ENCODE measurements at places on chromosomes 4 and X.

- DNase-seq = no peak
Observed at GRCh38 chr4:139682741-139683151, 17.1 kb downstream of the MGST2 start.

GRCh38 chr4:152607178-152607577 is 71.3 kb upstream of the FBXW7 start:
- no peak for DNase-seq

- DNase-seq = no peak
Observed at GRCh38 chr4:36325499-36325898, 44.1 kb downstream of the DTHD1 start.

DNA sequence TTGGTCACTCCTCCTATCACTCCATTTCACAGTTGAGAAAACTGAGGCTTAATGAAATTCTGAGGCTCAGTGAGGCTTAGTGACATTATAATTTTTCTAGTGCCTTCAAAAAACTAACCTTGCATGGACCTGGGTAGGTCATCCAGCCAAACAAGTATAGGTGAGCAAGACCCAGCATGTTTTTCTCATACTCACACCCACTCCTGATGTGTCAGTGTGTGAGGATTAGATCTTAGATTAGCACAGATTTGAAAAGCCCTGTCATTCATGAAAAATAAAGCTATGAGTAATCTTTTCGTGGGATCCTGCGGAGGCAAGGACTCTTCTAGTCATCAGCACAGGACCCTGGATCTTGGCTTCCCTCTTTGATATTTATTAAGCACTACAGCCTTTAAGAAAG is 146.7 kb downstream of the CHIC2 start:
- no peak for DNase-seq

- no peak for DNase-seq
Observed at GRCh38 chrX:126658447-126658846, 105.8 kb upstream of the DCAF12L1 start.

GRCh38 chrX:82973646-82974045 is 534.4 kb upstream of the POU3F4 start:
- DNase-seq = no peak

GRCh38 chr4:110959041-110959643 is 336.3 kb upstream of the PITX2 start:
- no peak for DNase-seq

- DNase-seq = peak; percentile 42
Observed at GRCh38 chr4:175536852-175537453, 275.1 kb downstream of the GPM6A start.

GRCh38 chr4:127015667-127016117 is 617.1 kb upstream of the INTU start:
- no peak for DNase-seq

- DNase-seq = peak; percentile 39
Observed at GRCh38 chr4:122857160-122857559, 30.5 kb downstream of the FGF2 start.

DNA sequence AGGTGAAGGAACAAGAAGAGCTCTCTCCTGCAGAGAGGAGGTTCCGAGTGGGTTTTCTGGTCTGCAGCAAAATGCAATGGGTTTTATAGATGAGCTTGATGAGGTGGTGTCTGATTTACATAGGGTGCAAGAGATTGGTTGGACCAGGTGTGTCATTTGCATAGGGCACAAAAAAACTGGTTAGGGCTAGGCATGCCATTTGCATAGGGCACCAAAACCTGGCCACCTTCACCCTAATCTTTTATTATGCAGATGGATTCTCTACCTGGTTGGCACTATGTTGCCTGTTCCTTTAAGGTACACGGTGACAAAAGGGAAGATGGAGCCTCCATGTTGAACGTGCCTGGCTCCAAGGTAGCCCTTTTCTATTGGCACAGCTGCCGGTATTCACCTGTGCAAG is 94.5 kb upstream of the PRKX start:
- no peak for DNase-seq

DNA sequence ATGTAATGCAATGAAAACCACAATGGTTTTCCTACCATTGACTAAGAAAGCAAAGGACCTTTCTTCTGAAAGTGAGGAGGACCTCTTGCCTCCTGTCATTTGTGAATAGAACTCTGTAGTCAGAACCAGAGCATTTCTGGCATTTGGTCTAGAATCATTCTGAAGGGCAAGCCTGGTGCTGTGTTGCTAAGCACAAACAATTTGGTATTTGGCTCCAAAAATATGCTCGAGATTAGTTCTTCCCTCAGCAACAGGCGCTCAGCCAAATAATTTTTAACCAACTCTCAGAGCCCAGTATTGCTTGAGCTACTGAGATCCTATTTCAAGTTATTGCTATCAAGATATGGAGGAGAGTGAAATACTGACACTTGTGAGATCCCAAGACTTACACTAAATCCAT is 71.0 kb downstream of the SNCA start:
- DNase-seq = no peak

- DNase-seq = no peak
Observed at GRCh38 chr4:16026160-16026761, 57.6 kb downstream of the PROM1 start.

- no peak for DNase-seq
Observed at GRCh38 chr4:22848332-22848731, 155.6 kb downstream of the GBA3 start.

- DNase-seq = no peak
Observed at GRCh38 chr4:25783943-25784342, 78.8 kb downstream of the SEL1L3 start.

- DNase-seq = no peak
Observed at GRCh38 chr4:122005064-122005755, 53.4 kb upstream of the TRPC3 start.

DNA sequence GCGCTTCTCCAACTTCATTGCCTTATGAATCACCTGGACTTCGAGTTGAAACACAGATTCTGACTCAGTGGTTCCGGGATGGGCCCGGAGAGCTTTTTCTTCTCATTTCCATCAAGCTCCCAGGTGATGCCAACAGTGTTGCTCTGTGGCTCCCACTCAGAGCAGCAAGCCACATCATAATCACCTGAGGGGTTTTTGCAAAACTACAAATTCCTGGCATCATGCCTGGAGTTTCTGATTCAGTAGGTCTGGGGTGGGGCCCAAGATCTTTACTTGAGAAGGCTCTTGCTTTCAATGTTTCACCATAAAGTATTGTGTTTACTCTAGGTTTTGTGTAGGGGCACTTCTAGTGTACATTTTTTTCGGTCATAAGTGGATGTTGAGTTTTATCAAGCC is 7.0 kb downstream of the MTM1 start:
- DNase-seq = no peak

DNA sequence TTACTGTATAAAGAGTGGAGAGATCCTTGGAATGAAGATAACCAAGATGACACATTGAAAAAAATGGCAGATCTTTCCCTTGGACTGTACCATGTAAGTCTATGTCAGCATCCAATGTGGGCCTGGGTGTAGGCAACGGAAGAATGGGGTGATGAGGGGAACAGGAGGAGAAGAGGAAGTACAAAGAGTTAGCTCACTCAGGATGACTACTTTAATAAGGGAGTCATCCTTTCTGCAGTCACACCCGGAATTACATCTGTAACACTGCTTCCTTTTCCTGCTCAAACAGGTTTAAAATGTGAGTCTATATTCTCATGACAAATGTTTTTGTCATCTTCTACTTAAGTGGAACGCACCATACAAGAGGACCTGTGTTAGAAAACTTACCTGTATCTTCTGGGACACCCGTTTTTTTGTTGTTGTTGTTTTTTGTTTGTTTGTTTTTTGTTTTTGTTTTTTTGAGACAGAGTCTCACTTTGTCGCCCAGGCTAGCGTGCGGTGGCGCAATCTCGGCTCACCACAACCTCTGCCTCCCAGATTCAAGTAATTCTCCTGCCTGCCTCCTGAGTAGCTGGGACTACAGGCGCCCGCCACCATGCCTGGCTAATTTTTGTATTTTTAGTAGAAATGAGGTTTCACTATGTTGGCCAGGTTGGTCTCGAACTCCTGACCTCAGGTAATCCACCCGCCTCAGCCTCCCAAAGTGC is 18.0 kb downstream of the HPSE start:
- DNase-seq = no peak

- DNase-seq = no peak
Observed at GRCh38 chr4:56905796-56906195, 1.9 kb upstream of the REST start.

DNA sequence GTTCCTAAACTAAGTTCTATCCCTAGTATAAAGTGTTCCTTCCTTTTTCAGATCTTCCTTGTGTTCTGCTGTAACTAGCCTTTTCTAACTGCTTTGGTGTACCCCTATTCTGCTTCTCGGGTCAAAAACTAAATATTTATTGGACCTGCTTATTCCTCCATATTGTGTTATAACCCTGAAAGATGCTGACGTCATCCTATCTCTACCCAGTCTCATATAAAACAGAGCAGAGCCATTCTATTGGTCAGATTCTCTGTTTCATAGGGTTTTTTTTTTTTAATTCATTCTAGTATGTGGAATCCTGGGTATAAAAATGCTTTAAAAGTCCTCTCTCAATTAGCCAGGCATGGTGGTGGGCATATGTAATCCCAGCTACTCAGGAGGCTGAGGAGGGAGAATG is 349.7 kb downstream of the ACTRT1 start:
- no peak for DNase-seq

DNA sequence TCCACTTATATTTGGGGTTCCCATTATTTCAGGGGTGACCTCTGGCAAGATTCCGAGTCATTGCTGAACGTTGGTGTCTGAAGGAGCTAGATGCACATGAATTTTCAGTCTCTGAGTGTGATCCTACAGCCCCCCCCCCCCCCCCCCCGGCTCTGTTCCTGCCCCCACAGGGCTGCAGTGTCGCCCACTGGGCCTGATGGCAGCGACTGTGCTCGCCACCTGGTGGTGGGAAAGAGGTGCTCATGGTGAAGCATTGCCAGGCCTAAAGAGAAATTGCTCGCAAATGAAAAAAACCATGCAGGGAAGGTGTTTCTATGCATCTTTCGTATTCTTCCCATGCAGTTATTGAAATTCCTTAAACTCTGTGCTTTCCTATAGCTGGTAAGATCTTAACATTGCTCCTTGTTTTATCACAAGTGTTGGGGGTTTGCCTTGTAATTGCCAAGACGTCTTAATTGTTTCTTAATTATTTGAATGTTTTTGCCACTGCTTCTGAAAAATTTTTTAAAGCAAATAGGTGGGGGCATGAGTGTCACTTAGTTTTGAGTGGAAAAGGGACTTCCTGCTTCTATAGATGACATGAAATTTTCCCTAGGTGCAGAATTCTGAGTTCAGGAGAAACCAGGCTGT is 63.2 kb downstream of the CLDN22 start:
- peak; percentile 51 for DNase-seq

DNA sequence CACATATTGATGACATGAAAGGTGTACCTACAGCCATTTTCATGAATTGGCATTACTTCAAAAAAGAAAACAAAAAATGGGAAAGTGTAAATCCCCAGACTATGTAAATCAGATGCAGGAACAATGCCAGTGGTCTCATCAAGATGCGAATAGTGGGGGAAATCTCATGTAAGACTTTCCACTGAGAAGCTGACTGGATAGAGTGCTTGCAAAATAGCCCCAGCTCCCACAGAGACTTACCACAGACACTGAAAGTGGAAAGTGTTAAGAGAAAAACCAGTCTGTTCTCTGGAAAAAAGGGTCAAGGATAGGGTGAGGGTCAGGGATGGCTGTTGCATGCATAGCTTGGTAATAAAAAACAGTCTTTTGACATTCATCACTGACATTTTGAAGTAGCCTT is 73.2 kb upstream of the ARMCX2 start:
- DNase-seq = no peak

GRCh38 chr4:79862821-79863220 is 210.2 kb downstream of the ANTXR2 start:
- DNase-seq = no peak

DNA sequence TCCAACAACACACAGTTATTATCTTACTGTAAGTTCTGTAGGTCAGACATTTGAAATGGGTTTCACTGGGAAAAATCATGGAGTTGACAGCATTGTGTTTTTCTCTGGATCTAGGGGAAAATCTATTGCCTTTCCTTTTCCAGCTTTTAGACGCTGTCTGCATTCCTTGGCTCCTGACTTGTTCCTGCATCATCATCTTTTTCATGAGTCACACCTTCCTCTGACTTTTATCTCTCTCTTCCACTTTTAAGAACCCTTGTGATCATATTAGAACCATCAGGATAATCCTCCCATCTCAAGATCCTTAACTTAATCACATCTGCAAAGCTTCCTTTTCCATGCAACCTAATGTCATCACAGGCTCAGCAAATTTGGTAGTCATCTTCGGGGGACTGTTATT is 1454.8 kb downstream of the RPA4 start:
- no peak for DNase-seq

DNA sequence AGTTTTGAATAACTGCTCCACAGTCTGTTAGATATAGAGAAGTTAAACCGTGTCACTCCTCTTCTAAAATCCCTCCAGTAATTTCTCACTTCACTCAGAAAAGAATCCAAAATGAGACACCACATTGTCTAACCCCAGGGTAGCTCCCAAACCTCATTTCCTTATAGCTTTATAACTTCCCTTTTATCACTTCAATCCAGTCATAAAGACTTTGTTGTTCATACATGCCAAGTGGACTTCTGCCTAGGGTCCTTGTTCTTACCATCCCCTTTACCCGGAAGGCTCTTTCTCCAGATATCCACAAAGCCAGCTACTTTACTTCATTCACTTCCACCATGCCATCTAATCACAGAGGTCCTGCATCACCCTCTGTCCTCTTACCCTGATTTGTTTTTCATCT is 156.2 kb downstream of the GABRB1 start:
- DNase-seq = no peak

DNA sequence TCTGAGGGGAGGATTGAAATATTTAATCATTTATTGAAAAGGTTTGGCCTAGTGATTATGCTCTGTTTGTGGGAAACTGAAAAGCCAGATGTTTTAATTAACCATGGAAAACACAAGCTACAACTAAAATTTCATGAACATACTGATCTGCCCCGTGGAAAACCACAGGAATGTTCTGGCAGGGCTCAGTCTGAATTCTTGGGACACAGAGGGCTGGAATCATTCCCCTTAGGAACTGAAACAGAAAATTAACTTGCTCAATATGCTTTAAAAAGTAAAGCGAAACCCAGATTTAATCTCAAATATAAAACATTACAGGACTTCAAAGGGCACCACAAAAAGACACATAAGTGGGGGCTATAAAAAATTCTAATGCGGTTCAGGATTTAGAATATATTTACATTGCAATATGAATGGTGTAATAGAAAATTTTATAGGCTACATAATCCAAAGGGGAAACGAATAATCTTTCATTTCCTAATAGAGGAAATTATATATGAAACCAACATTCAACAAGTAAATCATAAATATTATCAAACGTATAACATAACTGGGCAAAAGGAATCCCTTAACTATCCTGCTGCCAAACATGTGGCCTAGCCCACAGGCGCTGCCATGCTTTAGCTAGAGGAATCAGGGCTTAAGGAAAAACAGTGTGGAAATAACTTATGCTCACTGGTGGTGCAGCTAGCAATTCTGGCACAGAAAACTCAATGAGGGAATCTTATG is 70.9 kb downstream of the APBB2 start:
- no peak for DNase-seq

All from Caco-2 (cell line).